ELR (cell line): ENCODE measurements at places on chromosomes 6 and 20.
A peak's percentile ranks its signal among the peaks of the same experiment; 100 is the strongest.

- peak; percentile 4 for DNase-seq
Observed at GRCh38 chr6:70289299-70289698, 13.6 kb downstream of the COL9A1 start.

DNA sequence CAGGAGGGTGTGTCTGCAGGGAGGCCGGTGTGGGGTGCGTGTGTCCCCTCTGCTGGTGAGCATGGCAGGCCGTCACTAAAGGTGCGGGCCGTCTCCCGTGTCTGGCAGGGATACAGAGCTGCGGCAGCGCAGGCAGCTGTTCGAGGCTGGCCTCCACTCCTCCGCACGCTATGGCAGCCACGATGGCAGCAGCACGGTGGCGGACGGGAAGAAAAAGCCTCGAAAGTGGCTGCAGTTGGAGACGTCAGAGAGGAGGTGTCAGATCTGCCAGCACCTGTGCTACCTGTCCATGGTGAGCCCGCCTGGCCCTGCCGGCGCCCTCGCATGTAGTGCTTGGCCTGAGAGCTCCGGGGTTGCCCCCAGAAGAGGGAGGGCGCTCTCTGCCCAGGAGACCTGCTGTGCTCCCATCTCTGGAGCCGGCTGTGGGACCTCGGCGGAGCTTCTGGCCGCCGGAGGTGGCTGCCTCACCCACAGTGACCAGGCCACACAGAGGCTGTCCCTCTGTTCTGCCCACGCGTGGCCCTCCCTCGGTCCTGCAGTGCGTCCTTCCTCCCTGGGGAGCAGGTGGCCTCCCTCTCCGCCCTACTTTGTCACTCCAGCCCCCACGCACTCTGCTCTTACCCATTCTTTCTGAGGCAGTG, 149.6 kb downstream of the DTNBP1 start:
- no peak for DNase-seq

- DNase-seq: no peak
Observed at GRCh38 chr6:84897011-84897410, 132.6 kb upstream of the TBX18 start.

DNA sequence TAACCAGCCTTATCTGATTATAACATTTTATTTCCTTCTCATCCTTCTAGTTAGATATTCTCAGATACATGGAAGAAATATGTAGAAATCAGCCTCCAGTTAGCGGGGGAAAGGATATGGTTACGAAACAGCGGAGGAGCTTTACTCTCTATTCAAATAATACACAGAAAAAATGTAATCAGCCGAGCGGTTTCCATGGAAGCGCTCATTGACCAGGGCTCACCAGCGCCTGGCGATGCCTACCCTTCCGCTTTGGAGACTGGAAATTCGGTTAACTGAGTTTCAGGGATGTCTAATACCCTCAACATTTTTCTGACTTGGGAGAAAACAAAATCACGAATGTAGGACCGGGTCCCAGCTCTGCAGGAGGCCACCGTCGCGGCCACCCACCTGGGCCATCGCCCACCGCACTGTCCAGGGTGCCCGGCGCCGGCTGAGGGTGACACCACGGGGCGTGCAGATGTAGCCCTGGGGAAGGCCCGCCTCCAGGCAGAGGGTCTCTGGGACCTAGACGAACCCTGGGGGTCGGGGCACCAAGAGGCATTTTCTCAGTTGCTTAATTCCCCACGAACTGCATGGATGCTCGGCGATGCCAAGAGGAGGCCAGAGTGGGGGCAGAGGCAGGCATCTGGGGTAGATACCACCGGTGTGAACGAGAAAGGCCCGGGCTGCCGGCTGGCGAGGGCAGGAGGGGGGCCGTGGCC, 1.7 kb downstream of the PRR18 start:
- DNase-seq: no peak

- DNase-seq: no peak
Observed at GRCh38 chr20:40949346-40949745, 79.3 kb upstream of the TOP1 start.

DNA sequence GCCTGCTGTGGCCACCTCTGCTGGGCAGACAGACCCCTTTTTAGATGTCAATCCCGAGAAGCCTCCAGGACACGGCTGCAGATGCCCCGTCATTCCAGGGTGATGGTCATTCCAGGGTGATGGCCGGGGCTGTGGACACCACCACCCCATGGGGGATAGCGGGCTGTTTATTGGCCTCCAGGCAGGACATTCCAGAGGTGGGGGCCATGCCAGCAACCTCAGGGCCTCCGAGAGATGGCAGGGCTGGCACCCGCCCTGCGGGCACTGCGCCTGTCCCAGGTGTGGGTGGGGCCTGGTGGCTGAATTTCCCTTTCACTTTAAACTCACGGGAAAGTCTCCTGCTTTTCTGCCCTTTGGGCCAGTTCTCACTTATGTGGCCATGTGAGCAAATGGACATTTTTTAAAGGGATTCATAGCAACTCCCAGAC, 14.5 kb downstream of the COL9A3 start:
- DNase-seq: no peak

GRCh38 chr6:141526985-141527384, 605.7 kb upstream of the GJE1 start:
- no peak for DNase-seq
